ENCODE measurements at places on chromosomes 12 and 14.
A peak's percentile ranks its signal among the peaks of the same experiment; 100 is the strongest.

DNA sequence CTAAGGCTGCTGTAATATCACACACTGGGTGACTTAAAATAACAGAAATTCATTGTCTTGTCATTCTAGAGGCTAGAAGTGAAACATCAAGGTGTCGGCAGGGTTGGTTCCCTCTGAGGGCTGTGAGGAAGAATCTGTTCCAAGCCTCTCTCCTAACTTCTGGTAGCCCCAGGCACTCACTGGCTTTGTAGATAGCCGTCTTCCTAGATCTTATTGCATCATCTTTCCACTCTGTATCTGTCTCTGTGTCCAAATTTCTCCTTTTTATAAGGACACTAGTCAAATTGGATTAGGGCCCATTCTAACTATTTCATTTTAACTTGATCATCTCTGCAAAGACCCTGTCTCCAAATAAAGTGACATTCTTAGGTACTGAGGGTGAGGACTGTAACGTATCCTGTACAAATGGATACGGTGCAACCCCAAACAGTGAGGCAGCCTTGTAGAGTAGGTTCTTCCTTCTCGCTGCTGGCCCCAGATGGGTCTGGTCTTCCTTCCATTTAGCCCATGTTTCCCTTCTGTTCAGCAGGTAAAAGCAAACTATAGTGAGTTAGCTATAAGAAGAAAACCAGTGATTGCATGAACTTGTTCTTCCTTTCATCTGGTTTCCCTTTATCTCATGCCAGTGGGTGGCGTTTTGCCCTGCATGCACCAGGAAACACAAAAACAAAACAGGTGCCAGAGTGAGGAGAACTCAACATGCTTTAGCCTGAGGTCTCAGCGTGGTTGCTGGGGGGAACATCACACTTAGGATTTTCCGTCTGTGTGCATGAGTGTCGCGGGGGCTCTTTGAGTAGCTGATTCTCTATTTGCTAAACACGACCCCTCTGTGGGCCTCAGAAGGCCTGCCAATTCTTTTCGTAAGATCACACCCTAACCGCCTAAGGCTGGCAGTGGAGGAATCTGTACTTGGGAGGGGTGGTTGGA, 19.5 kb downstream of the TTC9 start:
- no peak for DNase-seq

DNA sequence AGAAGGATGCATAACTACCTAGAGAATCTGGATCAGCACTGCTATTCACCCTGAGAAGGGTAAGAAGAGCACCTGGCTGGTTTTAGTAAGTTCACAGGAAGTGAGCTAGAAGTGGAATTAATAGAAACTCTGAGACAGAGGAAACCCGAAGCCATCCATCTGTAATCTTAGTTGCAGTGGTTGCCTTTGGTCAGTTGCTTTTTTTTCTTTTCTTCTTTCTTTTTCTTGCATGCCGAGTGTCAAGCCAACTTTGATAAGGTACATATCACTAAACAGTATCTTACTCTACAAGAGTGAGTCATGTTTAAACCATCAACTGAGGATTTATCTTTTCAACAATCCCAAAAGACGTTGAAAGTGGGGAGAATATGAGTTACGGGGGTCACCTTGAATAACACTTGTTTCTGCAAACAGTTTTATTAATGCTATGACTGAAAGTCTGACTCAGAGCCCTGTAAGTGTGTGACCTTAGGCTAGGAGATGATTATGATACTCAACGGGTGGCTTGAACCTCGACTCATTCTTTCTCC, 26.7 kb downstream of the C12orf75 start:
- DNase-seq: no peak

DNA sequence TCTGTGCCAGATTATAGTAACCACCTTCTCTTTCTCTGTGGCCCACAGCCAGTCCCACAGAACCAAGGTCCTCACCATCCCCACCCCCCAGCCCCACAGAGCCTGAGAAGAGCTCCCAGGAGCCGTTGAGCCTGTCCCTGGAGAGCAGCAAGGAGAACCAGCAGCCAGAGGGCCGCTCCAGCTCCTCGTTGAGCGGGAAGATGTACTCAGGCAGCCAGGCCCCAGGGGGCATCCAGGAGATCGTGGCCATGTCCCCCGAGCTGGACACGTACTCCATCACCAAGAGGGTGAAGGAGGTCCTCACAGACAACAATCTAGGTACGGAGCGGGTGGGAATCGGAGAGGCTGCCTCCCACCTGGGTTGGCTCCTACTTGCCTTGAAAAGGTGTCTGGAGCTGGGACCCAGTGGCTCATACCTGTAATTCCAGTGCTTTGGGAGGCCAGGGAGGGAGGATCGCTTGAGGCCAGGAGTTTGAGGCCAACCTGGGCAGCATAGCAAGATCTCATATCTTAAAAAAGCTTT, 34.4 kb downstream of the PHETA1 start:
- no peak for DNase-seq

DNA sequence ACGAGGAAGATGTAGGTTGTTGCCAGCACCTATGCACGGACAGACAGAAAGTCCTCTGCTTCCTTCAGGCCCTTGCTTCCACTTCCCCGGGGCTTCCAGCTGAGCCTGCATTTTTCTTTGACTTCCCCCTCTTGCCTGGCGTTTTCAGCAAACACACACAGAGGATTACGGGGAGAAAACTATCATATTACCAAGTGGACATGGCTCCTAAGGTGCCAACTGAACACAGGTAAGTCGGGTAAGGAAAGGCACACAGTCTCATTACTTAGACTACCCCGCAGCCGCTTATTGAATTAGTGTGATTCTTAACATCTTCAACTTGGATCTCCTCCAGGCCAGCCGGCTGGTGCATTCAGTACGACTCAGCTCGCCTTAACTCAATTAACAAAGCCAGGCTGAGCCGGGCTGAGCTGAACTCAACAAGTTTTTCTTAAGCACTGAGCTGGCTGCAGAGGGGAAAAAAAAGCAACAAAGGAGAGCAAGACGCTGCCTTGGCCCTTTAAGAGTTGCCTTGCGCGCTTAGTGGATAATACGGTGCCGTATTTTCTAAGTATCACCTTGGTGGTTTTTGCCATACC, 19.2 kb upstream of the MAP1LC3B2 start:
- peak; percentile 61 for DNase-seq

- no peak for DNase-seq
Observed at GRCh38 chr12:52084491-52085231, 5.2 kb downstream of the SMIM41 start.

GRCh38 chr12:106954462-106955376, 988 bp upstream of the TMEM263 start:
- peak; percentile 42 for DNase-seq

- DNase-seq: no peak
Observed at GRCh38 chr12:75162845-75163244, 46.8 kb downstream of the KCNC2 start.

GRCh38 chr12:80912901-80913770, 24.6 kb downstream of the LIN7A start:
- no peak for DNase-seq

- no peak for DNase-seq
Observed at GRCh38 chr12:123942911-123943648, 29.6 kb downstream of the CCDC92 start.

GRCh38 chr12:129428240-129428936, 475.4 kb downstream of the TMEM132D start:
- no peak for DNase-seq

DNA sequence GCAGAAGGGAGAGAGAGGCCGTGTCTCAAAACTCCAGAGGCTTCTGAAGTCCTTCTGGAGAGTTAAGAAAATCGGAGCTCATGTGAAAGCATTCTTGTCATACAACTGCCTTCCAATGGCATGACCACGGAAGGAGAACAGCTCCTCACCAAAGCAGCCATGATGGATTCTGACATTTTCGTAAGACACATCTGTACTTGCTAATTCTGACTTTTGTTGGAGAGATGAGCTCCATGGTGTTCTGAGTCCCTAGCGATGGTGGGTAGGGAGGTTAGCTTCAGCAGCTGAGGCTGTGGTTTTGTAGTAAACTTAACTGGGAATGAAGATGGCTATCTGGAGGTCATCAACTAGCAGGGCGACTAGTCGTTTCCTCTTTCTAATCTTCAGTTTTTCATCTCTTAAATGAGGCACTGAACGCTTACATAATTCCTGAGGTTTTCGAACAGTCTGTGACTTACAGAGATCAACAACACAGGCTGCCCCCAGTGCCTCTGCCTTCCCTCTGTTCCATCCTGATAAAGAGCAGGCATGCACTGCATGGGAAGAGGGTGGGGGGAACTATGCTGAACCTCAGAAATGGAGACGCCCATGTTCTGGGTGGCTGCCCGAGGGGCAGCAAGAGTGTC, 28.6 kb upstream of the DICER1 start:
- DNase-seq: no peak

DNA sequence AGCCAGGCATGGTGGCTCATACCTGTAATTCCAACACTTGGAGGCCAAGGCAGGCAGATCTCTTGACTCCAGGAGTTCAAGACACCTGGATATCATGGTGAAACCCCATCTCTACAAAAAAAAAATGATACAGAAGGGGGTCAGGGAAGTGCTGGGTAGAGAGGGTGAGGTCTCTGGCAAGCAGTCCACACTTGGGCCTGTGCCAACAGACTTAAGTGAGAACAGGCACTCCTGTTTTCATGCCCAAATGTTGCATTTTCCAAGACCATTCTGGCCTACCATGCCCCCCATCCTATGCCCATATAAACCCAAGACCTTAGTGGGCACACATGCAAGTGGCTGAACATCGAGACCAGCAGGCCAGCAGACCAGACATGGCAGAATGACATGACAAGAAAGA, 16.0 kb upstream of the CMAS start:
- no peak for DNase-seq

- DNase-seq: peak; percentile 76
Observed at GRCh38 chr12:28536088-28536487, 345.8 kb downstream of the CCDC91 start.

- peak; percentile 90 for DNase-seq
Observed at GRCh38 chr12:56358836-56359532, 923 bp downstream of the STAT2 start.

DNA sequence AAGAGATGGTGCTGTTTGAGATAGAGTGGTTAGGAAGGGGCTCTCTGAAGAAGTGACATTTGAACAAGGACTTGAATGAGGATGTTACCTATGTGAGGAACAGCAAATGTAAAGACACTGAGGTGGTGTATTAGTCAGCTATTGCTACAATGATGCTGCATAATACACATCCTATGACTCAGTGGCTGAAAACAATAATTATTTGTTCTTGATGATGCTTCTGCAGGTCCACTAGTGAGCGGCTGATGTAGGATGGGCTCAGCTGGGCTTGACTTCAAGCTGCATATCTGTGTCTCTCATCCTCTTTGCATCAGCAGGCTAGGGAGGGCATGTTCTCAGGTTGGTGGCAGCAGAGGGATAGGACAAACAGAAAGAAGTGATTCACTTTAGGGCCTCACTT, 21.4 kb upstream of the CLMN start:
- no peak for DNase-seq

All from fibroblast of skin of back (primary cell).